ENCODE measurements at places on chromosomes 16 and 17. TPM values are rescaled to one million over a fixed set of nuclear protein-coding genes. Genes with fewer than 3 reads are reported as not detected.

Gene GFAP
- total RNA-seq, result 9.7 TPM

- peaks cover 37% of the 10 kb centered on the region for H3K4me1 ChIP-seq
- H3K27me3 ChIP-seq, result no peaks in the 10 kb centered on the region
- no peak overlapping the region for H3K4me3 ChIP-seq
These were observed 3.6 kb downstream of the SCRN2 start for GRCh38 chr17:47837401-47838039.

GRCh38 chr16:75266738-75267630, 15.6 kb upstream of the BCAR1 start:
- no peak overlapping the region for H3K4me3 ChIP-seq
- no peaks in the 10 kb centered on the region for H3K36me3 ChIP-seq
- H3K27me3 ChIP-seq, result peaks cover 37% of the 10 kb centered on the region
- H3K27ac ChIP-seq, result no peak overlapping the region
- H3K4me1 ChIP-seq, result peaks cover 34% of the 10 kb centered on the region
- peak; percentile 54 for DNase-seq

Gene TRAF7
- total RNA-seq, result 77.3 TPM

Gene HEXIM1
- total RNA-seq, result 23.8 TPM

Gene CDH8
- not detected for total RNA-seq

- DNase-seq, result peak; percentile 91
- no peaks in the 10 kb centered on the region for H3K27me3 ChIP-seq
- H3K36me3 ChIP-seq, result no peaks in the 10 kb centered on the region
- H3K27ac ChIP-seq, result peak overlapping the region; percentile 91
- peaks cover 87% of the 10 kb centered on the region for H3K4me1 ChIP-seq
- H3K4me3 ChIP-seq, result no peak overlapping the region
These were observed 42.4 kb upstream of the MRPS23 start for GRCh38 chr17:57892146-57892819.

Gene WFIKKN2
- total RNA-seq, result 0.37 TPM

DNA sequence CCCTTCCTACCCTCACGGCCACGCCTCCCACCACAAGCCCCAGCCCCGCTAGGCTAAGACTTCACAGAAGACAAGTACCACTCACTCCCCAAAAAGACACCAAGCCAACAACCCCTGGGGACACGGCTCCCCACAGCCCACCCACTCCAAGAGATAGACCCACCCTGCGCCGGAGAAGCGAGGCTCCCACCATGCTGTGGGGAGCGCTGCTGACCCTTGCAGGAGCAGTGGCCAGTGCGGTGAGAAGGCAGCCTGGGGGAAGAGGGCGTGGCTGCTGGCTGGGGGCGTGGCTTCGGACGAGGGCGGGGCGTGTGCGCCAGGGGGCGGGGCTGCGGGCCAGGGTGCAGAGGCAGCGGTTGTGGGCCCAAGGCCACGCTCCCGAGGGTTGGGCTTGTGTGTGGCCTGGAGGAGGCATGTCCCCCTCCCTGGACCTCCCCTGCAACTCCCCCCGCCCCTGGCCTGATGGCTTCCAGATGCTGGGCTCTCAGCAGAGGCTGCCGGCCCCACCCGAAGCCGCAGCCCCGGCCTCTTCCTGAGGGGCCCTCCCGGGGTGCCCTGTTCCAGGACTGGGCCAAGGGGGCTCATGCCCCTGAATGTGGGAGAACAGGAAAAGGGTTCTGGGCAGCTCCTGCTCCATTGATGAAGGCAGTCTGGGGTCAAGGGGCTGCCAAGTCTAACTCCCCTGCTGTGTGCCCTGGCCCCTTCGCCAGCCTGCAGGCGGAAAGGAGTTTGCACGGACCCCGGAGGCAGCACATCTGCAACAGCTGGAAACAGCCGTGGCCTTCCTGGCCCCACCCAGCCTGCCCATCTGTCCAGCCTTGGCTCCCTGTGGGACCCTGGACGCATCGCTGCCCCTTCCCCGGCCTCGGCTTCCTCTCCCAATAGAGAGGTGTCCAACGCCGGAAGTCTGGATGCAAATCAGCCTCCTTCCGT, 9.1 kb downstream of the TFAP4 start:
- H3K36me3 ChIP-seq, result peaks cover 30% of the 10 kb centered on the region
- no peaks in the 10 kb centered on the region for H3K27me3 ChIP-seq
- peak overlapping the region; percentile 22 for H3K27ac ChIP-seq
- peak; percentile 94 for DNase-seq
- H3K4me3 ChIP-seq, result no peak overlapping the region

DNA sequence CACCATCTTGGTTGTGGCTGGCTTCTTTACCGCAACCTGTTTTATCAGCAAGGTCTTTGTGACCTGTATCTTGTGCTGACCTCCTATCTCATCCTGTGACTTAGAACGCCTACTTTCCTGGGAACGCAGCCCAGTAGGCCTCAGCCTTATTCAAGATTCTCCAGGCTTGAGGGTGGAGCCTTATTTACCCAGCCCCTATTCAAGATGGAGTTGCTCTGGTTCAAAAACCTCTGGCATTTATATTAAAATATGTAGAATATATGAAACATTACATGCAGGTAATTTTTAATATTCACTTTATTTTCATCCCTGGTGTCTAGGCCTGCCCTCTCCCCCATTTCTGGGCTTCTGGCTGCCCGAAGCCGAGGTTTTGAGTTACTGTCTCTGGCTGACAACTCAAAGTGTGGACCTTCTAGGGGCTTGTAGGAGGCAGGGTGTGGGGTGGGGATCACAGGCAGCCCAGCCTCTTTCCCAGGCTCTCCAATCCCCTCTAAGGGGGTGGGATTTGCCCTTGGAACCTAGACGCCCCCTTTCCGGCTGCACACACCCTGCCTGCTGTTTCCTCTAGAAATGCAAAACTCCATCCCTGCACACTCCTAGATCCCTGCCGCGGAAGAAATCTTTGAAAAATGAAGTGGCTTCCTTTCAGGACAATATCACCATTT, 152.0 kb downstream of the KCNJ12 start:
- H3K4me3 ChIP-seq, result no peak overlapping the region
- H3K27me3 ChIP-seq, result no peaks in the 10 kb centered on the region
- H3K36me3 ChIP-seq, result peaks cover 17% of the 10 kb centered on the region
- no peak for DNase-seq
- no peaks in the 10 kb centered on the region for H3K4me1 ChIP-seq
- no peak overlapping the region for H3K27ac ChIP-seq

Gene ETV4
- total RNA-seq, result 1.2 TPM

Gene PRSS22
- 9.3 TPM for total RNA-seq

Gene ZFP3
- 2.9 TPM for total RNA-seq

DNA sequence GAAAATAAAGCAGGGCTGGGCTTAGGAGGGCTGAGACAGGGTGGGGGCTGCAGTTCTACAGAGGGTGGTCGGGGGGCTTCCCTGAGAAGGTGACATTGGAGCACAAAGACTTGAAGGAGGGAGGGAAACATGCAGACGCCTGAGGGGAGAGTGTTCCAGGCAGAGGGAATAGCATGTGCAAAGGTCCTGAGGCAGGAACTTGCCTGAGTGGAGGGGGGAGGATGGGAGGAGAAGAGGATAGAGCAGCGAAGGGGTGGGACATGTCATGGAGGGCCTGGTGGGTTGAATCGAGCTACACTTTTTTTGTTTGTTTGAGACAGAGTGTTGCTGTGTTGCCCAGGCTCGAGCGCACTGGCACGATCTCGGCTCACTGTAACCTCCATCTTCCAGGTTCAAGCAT, 33.0 kb downstream of the GINS3 start:
- no peaks in the 10 kb centered on the region for H3K4me1 ChIP-seq
- no peak overlapping the region for H3K27ac ChIP-seq
- H3K27me3 ChIP-seq, result no peaks in the 10 kb centered on the region

Gene TUBG1
- total RNA-seq, result 18.5 TPM

Gene TBC1D3H
- total RNA-seq, result not detected

Gene BOLA2
- total RNA-seq, result 366 TPM

Gene PLA2G10
- total RNA-seq, result not detected

DNA sequence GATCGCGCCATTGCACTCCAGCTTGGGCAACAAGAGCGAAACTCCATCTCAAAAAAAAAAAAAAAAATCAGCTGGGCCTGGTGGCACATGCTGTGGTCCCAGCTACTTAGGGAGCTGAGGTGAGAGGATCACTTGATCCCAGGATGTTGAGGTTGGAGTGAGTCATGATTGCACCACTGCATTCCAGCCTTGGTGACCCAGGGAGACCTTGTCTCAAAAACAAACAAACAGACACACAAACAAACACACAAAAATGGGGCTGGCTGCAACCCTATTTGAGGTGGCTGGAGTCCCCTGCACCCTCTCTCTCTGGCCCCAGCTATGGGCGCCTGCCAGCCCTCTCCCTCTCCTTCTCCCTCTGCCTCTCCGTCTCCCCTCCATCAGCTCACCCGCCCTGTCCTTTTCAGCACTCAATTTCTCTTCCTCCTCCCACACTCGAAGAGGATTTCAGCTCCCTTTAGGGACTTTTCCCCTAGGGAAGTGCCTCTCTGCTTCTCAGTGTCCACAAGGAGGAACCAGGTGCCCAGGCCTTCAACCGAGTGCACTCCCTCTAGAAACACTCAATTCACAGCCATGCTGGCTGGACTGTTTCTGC, 17.5 kb upstream of the TFAP4 start:
- H3K27me3 ChIP-seq, result no peaks in the 10 kb centered on the region
- H3K4me1 ChIP-seq, result peaks cover 29% of the 10 kb centered on the region
- H3K4me3 ChIP-seq, result no peak overlapping the region
- no peaks in the 10 kb centered on the region for H3K36me3 ChIP-seq

DNA sequence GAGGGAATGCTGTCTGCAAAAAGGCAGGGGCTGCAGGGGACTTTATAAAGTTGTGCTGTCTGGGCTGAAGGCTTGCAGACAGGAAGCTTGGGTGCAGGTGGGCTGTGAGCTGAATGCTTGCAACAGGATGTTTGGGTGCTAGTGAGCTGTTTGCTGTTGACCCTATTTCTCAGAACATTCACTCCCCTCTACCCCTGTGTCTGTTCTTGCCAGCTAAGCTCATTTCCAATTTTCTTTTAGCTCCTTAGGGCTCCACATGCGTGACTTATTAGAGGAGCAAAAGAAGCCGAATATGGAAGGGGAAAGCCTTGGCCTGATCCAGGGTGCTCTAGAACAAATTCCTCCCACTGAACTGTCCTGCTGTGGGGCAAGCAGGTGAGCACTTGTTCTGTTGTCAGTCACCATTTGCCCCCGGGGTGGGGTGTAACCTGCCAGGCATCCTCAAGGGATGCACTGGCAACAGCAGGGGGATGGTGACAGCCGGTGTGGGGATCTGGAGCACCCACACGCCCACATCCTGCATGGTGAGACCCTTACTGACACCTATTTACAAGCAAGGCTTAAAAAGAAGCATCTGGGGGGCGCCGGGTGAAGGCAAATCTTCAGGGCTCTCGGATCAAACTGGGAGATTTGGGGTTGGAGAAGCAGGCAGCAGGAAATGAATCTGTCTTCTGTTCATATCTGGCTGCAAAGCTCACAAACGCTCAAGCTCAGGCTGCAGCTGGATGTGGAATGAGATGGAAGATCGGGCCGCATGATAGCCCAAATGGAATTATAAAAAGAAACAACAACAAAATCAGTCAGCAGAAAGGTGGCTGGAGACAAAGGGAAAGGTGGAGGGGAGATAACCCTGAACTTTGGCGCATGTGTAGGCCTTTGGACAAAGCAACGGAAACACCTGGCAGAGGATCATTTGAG, 21.1 kb upstream of the NUP93 start:
- DNase-seq, result peak; percentile 25
- no peaks in the 10 kb centered on the region for H3K4me1 ChIP-seq
- H3K36me3 ChIP-seq, result no peaks in the 10 kb centered on the region
- H3K4me3 ChIP-seq, result no peak overlapping the region

DNA sequence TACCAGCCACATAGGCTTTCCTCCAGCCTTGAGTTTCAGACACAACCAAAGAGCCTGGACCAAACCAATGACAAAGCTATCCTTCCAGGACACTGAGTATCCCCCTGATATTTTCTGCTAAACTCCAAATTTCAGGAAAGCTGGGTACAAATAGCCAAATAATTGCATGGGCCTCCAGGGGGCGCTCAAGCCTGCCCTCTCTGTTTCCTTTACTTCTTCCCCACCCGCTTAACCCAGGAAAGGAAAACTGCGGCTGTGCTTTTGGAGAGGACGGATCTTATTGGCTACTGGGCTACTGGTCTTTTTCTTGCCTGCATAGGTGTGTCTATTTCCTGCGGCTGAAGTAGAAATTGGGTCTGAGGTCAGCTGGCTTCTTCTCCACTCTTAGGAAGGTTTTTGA, 30.1 kb downstream of the GNGT2 start:
- no peak overlapping the region for H3K4me3 ChIP-seq
- DNase-seq, result peak; percentile 60
- no peak overlapping the region for H3K27ac ChIP-seq
- H3K4me1 ChIP-seq, result no peaks in the 10 kb centered on the region
- no peaks in the 10 kb centered on the region for H3K36me3 ChIP-seq
- H3K27me3 ChIP-seq, result no peaks in the 10 kb centered on the region

DNA sequence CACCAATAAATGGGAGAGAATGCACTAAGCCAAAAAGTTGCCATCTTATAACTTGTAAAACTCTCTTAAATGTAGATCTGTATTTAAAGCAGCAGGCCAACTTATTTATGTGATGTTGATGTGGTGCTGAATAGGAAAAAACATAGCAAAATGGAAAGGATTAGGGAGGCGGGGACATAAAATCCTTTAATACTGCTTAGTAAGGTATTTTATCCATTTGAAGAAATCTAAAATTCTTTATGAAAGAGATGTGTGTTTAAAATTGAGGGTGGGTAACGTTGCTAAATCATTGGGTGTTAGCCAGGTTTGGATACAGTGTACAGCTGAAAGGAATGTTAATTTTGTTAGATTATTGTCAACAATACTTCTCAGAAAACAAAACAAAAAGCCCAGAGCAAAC, 14.3 kb downstream of the SNTB2 start:
- H3K4me3 ChIP-seq, result no peak overlapping the region
- no peaks in the 10 kb centered on the region for H3K27me3 ChIP-seq
- H3K27ac ChIP-seq, result peak overlapping the region; percentile 35

Gene BTBD17
- total RNA-seq, result not detected

GRCh38 chr16:2915196-2915929, 3.6 kb downstream of the FLYWCH1 start:
- H3K27ac ChIP-seq, result no peak overlapping the region
- H3K4me3 ChIP-seq, result no peak overlapping the region
- H3K27me3 ChIP-seq, result no peaks in the 10 kb centered on the region
- H3K4me1 ChIP-seq, result peaks cover 32% of the 10 kb centered on the region
- DNase-seq, result no peak

DNA sequence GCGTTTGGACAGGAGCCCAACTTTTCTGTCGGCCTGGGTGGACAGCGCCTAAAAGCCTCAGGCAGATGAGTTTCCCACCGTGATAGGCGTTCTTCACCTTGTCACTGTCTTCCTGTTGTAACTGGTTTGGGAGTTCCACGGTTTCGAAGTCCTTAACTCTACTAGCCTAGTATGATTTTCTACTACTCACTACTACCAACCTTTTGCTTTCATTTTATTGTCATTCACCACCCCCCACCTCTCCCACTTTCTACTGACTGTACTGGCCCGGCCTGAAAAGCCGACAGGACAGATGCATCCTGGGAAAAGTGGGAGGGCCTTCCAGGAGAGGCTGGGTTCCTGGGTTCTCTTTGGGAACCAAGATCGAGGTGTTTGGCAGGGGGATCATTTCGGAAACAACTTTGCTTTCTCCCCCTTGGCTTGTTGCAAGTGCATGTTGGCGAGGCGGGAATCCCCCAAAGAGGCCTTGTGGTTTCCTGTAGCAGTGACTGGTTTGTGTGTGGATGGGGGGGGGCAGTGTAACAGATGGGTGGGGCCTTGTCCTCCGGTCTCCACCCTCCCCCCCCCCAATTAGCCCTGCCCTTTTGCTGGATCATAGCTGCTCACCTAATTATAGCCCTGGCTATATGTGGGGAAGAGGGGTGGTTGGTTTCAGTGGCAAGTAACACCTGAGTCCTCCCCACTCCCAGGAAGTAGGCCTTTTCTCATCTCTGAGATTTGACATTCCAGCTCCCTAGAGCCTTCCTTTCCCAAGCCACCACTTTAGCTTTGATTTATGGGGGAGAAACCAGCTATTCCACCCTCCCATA, 1.4 kb downstream of the EIF5A start:
- H3K36me3 ChIP-seq, result peaks cover 45% of the 10 kb centered on the region
- peaks cover 48% of the 10 kb centered on the region for H3K4me1 ChIP-seq
- no peaks in the 10 kb centered on the region for H3K27me3 ChIP-seq
- peak overlapping the region; percentile 99 for H3K4me3 ChIP-seq
- peak; percentile 81 for DNase-seq
